Erythroblast (primary cell): ENCODE measurements at places on chromosomes 11 and 22.
A peak's percentile ranks its signal among the peaks of the same experiment; 100 is the strongest.

- DNase-seq, result peak; percentile 62
Measured at GRCh38 chr11:21511835-21512440, 680.9 kb upstream of the ANO5 start.

GRCh38 chr11:2791521-2792380, 92.0 kb upstream of the KCNQ1OT1 start:
- DNase-seq, result no peak

- DNase-seq, result peak; percentile 59
Measured at GRCh38 chr11:18720808-18721560, 5.0 kb downstream of the IGSF22 start.

- DNase-seq, result peak; percentile 23
Measured at GRCh38 chr11:72781313-72782080, 12.3 kb downstream of the STARD10 start.

- peak; percentile 30 for DNase-seq
Measured at GRCh38 chr22:40179526-40179925, 1.8 kb downstream of the TNRC6B start.

DNA sequence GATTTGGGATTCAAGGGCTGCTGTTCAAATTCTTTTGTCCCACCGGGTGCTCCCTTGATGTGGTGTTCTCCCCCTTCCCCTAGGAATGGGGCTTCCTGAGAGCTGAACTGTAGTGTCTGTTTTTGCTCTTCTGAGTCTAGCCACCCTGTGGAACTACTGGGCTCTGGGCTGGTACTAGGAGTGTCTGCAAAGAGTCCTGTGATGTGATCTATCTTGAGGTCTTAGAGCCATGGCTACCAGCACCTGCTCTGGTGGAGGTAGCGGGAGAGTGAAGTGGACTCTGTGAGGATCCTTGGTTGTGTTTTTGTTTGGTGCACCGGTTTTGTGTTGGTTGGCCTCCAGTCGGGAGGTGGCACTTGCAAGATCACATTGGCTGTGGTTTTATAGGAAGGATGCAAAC, 46.2 kb downstream of the OR2AT4 start:
- no peak for DNase-seq

DNA sequence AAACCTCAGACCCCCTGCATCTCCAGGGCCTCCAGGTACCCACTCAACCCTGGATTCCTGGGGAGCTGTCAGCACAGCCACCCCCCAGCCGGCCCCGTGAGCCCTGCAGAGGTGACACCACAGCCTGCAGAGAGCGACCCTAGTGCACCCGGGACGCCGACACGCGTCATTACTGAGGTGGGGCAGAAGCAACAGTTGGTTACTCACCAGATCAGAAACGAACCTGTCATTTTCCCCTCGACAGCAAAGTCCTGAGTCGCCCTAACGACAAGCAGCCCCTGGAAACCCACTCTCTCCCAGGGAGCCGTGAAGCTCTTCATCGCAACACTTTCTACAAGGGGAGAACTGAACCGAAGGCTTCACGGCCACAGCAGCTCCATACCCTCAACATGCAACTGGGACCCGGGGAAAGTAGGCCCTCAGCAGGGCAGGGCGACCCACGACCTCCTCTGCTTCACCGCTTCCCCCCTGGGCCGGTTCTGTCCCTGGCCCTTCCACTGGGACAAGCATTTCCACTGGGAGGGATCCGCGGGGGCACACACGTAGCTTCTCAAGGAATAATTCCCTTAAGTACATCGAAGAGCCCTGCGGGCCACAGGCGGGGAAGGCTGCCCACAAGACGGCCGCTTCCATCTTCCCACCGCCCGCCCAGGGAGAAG, 1.6 kb downstream of the BRD1 start:
- DNase-seq, result peak; percentile 82

DNA sequence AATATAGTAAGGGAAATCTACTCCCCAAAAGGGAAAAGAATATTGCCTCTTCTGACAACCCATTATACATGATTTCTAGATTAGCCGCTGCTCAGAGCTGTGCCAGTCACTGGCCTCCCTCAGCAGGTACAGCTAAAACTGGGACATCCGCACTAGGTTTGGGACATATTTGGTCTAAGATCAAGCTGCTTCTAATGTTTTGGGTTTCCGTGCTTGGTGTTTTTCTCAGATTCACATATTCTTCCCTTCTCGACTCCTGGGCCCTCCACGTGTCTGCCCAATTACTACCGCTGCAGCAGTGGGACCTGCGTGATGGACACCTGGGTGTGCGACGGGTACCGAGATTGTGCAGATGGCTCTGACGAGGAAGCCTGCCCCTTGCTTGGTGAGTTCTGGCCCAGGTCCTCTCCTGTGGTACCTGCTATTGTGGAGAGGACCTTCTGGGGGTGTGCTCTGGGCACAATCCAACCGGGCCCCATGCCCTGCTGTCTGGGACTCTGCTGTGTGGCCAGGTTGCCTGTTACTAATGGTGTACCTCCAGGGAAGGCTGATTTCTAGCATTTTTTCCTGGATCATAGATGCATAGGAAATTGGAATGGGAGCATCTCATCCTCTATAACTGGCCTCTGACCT, 138.1 kb upstream of the SORL1-AS1 start:
- no peak for DNase-seq

GRCh38 chr22:45096256-45096907, 67.3 kb upstream of the NUP50 start:
- peak; percentile 26 for DNase-seq

GRCh38 chr22:43110444-43110926, at the start of gene BIK:
TSS of gene BIK (plus strand) at chr22:43110750. CDS start at chr22:43124023, 13,273 bp downstream.
- peak; percentile 72 for DNase-seq

DNA sequence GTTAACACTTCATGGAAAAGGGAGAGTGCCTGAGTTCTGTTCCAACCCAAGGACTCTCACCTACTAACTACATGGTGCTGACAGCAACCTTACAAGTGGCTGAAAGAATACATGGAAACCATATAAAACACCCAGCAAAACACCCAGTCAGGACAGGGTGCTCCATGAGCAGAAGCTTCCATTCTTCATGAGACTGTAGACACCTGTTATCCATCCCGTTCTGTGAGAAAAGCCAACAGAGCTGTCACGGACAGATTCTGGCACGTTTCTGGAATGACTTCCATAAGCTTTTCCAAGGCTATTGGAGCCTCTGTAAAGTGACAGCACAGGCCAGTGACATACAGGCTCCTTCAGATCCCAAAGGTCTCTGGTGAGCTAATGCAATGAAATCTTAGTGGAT, 23.2 kb downstream of the PRR14L start:
- DNase-seq, result no peak

DNA sequence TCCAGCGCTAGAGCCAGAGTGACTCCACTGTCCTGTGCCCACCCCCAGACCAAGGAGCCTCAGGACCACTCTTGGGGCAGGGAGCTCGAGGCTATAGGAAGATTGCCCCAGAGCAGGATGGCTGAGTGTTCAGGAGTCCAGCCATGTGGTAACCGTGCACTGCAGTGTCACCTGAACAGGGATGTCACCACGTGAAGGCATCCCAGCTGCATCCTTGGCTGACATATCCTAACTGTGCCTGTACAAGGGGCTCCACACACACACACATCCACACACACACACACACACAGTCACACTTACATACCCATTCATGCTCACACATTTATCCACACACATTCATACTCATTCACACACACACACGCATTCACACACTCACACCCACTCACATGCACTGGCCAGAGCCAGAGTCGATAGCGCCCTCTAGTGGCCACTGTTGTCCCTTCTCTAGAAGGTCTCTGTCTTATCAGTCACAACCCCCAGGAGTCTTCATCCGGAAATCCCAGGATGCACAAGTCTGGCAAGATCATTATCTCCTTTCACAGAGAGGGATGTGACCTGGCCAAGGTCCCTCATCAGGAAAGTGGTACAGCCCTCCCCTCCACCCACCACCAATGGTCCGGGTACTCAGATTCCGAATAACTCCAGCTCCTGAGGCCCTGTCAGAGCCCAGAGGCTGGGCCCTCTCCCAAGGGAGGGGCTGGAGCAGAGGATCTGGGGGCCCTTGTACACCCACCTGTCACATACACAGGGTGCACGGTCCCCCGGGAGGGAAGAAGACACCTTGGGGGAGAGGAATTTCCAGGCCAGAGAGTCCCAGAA, 55.1 kb downstream of the IGLL5 start:
- peak; percentile 64 for DNase-seq

DNA sequence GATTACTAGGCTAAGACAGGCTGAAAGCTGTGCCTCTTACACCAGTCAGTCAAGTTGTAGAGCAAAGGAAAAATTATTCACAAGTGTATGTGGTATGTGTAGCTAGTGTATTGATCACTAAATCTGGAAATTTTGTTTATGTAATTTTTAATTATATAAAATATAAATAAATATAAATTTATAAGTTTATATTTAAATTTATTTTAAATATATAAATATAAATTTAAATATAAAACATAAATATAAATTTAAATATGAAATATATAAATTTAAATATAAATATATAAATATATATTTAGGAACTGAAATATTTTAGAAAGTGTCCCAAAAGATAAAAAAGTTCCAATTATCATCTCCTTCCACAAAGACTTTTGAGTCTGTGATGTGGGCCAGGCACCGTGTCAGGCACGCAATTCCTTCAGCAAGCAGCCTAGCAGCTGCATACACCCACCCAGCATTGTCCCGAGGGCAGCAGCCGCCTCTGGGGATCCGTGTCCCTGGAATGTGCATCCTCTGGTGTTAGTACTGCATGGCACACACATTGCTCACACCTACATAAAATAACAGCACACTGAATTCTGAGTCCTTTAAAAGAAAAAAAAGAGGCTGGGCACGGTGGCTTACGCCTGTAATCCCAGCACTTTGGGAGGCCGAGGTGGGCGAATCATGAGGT, 1098.0 kb downstream of the BRD1 start:
- no peak for DNase-seq

DNA sequence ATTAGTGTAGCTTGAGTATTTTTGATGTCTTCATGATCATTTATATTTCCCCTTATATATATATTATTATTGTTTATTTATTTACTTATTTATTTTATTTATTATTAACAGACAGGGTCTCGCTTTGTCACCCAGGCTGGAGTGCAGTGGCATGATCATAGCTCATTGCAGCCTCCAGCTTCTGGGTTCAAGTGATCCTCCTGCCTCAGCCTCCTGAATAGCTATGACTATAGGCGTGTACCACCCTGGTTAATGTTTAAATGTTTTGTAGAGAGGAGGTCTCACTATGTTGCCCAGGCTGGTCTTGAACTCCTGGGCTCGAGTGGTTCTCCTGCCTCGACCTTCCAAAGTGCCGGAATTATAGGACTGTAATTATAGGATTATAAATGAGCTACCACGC, 10.2 kb downstream of the ADM start:
- no peak for DNase-seq

DNA sequence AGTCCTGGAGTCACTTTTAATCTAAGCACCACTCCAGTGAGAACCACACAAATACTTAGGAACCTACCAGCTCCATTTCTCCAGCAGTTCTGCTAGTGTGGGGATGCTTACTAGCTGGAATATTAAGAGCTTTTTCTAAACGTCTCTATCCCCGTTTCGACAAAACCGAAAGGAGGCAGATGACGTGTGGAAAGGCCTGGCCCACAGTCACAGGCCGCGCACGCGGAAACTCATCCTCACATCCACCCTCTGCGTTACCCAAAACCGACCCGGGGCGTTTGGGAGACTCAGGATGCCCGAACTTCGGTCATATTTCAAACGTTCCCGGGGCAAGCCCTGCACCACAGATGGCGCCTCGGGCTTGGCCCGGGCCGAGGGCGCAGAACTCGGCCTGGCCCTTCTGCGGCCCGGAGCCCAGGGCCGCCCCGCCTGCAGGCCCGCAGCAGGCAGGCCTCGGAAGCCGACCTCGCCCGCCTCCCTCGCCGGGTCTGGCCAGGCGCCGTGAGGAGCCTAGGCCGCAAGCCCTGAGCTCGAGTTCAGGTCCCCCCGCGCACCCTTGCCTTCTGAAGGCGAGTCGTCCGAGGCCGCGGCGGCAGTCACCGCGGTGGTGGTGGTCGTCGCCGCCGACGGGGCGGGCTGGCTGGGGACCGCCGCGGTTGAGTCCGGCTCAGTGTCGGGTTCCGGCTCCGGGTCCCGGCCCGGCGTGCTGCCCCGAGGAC, 473 bp downstream of the FNBP4 start:
- DNase-seq, result peak; percentile 84

- no peak for DNase-seq
Measured at GRCh38 chr11:133708547-133709051, 136.7 kb downstream of the SPATA19 start.

- no peak for DNase-seq
Measured at GRCh38 chr11:112504056-112504455, 243.4 kb upstream of the PLET1 start.

DNA sequence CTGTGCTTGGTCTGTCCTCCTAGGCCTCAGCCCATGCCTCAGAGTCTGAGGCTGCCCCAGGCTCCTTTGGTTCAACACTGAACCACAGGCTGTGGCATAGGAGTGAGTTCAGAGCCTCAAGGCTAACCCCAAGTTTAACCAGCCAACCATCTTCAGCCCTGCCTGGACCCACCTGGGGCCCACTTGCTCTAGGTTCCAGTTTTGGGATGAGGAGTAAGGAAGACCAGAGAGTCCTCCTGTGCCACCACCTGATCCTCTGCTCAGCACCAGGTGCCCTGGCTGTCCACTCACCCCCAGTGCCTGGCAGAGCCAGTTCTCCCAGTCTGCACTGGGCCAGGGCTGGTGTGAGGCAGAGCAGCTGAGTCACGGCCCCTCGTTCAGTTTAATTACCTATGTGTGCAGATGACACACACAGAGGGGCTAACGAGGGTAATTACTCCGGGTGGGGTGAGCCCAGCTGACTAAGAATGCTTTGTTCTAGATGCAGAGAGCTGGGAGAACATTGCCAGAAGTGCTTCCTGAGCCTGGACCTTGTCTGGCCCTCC, 12.0 kb upstream of the TMPRSS13 start:
- no peak for DNase-seq

- peak; percentile 98 for DNase-seq
Measured at GRCh38 chr11:69674886-69675714, at the start of gene LTO1. TSS of gene LTO1 (minus strand) at chr11:69675353. CDS start at chr11:69675239, 114 bp downstream.

DNA sequence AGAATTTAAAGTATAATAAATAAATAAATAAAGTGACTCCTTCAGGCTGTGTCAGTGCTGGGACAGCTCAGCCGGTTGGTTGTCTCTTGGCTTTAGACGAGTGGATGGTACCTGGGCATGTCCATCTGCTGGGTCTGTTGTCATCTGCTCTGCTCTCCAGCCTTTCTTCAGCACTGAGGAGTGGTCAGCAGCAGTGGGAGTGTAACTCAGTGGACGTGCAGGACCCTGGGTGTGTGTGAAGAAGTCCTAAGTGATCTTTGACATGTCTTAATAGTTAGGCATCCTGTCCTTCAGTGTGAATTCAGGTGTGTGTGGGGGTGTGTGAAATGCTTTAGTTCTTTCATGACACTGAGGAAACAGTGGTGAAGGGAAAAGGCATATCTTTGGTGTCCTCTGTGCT, 24.3 kb downstream of the AMOTL1 start:
- DNase-seq, result peak; percentile 8

DNA sequence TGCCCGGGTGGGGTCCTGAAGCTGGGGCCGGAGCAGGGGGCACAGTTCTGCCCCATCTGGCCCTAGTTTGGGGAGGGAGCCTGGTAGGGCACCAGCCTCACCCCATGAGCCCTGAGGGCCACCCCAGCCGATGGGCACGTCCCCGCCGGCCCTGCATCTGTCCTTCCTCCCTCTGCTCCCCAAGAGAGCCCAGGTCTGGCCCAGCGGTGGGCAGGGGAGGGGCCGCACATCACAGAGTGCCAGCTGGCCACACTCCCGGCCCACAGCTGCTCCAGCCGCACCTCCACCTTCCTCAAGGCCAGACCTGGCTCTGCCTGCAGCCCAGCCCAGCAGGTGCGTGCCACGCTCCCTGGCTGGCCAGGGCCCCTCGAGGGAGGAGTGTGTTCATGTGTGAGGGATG, 21.6 kb downstream of the BRSK2 start:
- DNase-seq, result no peak
